A673 (cell line): ENCODE measurements at places on chromosomes 3 and 15. TPM values are rescaled to one million over a fixed set of nuclear protein-coding genes. Genes with fewer than 3 reads are reported as not detected.

ANKUB1 gene
- not detected in 2 replicates for total RNA-seq

MYLK gene
- 3.9 and 4.1 TPM in 2 replicates for total RNA-seq

ILDR1 gene
- not detected in 2 replicates for total RNA-seq

IL17RE gene
- 2.3 and 2.6 TPM in 2 replicates for total RNA-seq

DNA sequence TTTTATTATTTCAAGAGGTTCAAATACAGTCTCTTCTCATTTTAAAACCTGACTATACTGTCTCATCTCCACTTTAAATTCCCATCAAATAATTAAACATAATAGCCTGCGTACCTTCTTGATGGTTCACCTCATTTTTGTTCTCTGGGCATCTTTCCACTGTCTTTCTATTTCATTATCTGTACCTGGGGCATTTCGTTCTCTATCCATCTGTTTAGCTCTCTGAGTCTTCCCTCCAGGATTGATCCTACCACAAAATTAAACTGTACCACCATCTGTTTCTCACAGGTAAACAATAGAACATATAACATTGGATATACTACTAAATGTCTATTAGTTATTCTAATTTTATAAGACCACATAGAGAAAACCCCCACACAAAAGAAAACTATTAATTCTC is 1331.4 kb downstream of the NSUN3 start:
- DNase-seq: no peak

- peak; percentile 84 for DNase-seq
Measured at GRCh38 chr15:60916679-60917460, 312.2 kb downstream of the RORA start.

DNA sequence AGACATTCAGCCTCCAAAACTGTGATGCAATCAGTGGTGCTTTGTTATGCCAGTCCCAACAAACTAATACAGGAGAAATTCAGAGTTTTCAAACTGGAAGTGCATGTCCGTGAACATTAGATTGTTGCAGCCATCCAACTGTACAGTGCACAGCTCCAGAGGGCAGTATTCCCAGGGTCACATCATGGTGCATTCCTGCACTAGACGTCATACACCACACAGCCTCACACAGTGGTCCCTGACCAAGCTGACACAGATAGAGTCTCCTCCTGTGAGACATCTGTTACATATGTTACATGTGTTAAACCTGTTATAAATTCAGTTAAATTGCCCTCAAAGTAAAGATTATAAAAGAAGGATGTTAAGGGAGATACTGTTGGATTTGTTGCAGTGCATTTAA is 209.0 kb downstream of the LRRN1 start:
- DNase-seq: no peak
